Chondrocyte (in vitro differentiated cells): ENCODE measurements at places on chromosomes 7 and 10. TPM values are rescaled to one million over a fixed set of nuclear protein-coding genes. Genes with fewer than 3 reads are reported as not detected.

PTF1A gene
- total RNA-seq: not detected in 3 replicates

GRCh38 chr10:65430979-65431378, 1494.9 kb upstream of the LRRTM3 start:
- H3K27ac ChIP-seq: no peak overlapping the region
- no peaks in the 10 kb centered on the region for H3K4me1 ChIP-seq
- H3K27me3 ChIP-seq: no peaks in the 10 kb centered on the region
- no peak for DNase-seq

TYSND1 gene
- total RNA-seq: 9.4 to 11.9 TPM (median 9.4 TPM) in 3 replicates

DNA sequence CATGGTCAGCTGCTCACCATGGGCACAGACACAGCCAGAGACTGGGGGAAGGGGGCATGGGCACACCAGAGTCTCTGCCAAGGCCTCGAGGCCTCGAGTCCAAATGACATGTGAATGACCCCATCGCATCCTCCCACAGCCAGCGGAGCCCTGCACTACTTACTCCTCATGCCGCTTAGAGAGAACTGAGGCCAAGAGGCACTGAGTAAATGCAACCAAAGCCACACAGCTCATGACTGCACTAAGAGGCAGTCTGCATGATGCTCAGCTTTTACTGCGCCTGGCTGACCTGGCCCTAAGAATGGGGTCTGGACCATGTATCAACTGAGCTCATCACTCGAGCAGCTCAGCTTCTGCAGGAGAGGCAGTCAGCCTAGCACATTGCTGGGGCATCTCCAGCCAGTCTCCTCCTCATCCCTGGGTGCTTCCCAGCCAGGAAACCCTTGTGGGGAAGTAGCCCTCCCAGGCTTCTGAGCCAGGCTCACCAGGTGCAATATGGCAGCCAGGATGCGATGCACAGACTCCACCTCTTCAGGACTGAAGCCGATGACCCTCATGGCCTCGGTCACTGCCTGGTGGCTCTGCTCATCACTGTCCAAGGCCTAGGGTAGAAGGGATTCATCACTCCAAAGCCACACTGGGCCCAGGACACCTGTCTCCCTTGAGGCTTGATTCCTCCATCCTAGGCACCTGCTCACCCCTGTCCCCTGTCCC, 7.5 kb downstream of the MYO1G start:
- no peaks in the 10 kb centered on the region for H3K4me1 ChIP-seq
- peaks cover 2% of the 10 kb centered on the region for H3K27me3 ChIP-seq
- peak; percentile 65 for DNase-seq
- H3K27ac ChIP-seq: no peak overlapping the region
- no peaks in the 10 kb centered on the region for H3K36me3 ChIP-seq

- H3K4me3 ChIP-seq: no peak overlapping the region
- H3K4me1 ChIP-seq: peaks cover 73% of the 10 kb centered on the region
- H3K27me3 ChIP-seq: no peaks in the 10 kb centered on the region
- H3K36me3 ChIP-seq: no peaks in the 10 kb centered on the region
These were observed 54.8 kb upstream of the CALD1 start for GRCh38 chr7:134724606-134725005.

DNA sequence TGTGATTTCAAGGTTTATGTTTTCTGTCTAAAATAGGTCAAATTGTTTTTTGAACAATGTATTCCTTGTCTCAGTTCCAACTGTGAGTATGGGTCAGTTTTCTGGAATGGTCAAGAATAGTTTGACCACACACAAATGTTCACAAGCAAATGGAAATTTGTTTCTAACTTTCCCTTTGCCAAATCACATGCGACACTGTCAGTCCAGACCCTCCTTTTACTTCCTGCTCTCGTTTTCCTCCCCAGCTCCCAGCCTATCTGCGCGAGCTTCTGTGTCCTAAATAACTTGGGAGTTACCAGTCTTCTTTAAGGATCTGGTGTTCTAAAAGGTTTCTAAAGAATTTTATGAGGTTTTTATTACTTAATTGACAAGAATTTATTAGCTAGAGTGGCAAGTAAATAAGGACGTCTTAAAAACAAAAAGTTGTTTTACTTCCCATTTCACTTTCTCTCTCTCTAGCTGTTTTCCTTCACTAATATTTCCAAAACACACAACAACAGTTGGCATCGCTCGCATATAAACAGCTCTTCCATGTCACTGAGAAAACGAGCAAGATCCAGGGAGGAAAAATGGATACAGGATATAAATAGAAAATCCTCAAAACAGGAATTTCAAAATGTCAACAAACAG, 266.1 kb upstream of the KLF6 start:
- H3K27ac ChIP-seq: peak overlapping the region; percentile 86
- no peak for DNase-seq
- H3K4me1 ChIP-seq: peaks cover 17% of the 10 kb centered on the region
- peak overlapping the region; percentile 51 for H3K4me3 ChIP-seq
- H3K36me3 ChIP-seq: no peaks in the 10 kb centered on the region
